ENCODE measurements at places on chromosomes 2 and 18. TPM values are rescaled to one million over a fixed set of nuclear protein-coding genes. Genes with fewer than 3 reads are reported as not detected.

RESP18 gene
- total RNA-seq = not detected

PLEK gene
- total RNA-seq = not detected

ALPP gene
- total RNA-seq = not detected

C2orf81 gene
- total RNA-seq = 2.1 TPM

TYMS gene
- total RNA-seq = 41.2 TPM

CNRIP1 gene
- 39.2 TPM for total RNA-seq

REG1A gene
- total RNA-seq = not detected

All from epithelial cell of alveolus of lung (primary cell).